Stimulated activated CD8-positive, alpha-beta memory T cell treated with anti-CD3 and anti-CD28 coated beads, Interleukin-4, amount 100 ng/mL, for 1 hour (primary cell): ENCODE measurements at places on chromosomes 2 and 18.
A peak's percentile ranks its signal among the peaks of the same experiment; 100 is the strongest.

- DNase-seq = no peak
These were observed 21.8 kb upstream of the RGPD4 start for GRCh38 chr2:107804608-107805498.

- DNase-seq = no peak
These were observed 154.7 kb downstream of the SOX11 start for GRCh38 chr2:5846881-5847280.

DNA sequence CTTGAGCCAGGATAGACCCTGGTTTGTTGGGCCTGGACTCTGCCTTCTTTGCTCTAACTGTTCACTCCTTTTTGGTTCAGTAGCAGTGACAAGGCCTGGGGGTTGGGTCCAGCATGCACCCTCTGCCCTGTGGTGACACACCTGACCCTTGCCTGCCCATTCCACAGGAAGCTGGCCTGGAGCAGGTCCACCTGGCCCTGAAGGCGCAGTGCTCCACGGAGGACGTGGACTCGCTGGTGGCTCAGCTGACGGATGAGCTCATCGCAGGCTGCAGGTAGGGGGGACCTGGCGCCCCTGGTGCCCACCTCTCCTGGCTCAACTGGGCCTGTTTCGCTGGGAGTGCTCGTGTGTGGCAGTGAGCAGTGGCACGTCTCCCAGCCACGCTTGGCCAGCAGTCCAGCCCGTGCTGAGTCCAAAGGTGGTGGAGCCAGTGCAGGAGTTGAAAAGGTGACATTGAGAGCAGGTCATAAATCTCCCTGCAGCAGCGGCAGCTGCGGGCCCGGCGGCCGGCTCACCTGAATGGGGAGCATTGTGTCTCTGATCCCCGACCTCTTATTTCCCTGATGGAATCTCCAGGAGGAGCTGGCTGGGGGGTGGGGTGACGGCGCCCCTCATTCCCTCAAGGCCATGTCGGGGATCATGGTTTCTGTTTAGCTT, 102.6 kb downstream of the DYSF start:
- DNase-seq = no peak

GRCh38 chr2:95721726-95722125, 129.9 kb downstream of the TRIM43 start:
- no peak for DNase-seq

GRCh38 chr2:134408386-134408785, 154.5 kb downstream of the MGAT5 start:
- DNase-seq = no peak

DNA sequence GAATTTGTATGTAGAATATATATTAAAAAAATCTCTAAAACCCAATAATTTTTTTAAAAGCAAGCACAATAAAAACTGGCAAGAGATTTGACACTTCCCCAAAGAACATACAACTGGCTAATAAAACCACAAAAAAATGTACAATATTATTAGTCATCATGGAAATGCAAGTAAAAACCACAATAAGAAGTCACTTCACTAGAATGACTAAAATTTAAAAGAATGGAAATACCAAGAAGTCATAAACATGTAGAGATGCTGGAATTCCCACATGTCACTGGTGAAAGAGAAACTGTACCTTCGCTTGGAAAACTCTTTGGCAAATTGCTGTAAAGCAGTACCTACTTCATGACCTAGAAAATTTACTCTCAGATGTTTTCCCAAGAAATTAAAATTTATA, 43.4 kb upstream of the KYNU start:
- no peak for DNase-seq

- no peak for DNase-seq
These were observed 190.5 kb downstream of the RND3 start for GRCh38 chr2:150296770-150297546.

GRCh38 chr2:120345608-120346007, 328 bp upstream of the INHBB start:
- no peak for DNase-seq

DNA sequence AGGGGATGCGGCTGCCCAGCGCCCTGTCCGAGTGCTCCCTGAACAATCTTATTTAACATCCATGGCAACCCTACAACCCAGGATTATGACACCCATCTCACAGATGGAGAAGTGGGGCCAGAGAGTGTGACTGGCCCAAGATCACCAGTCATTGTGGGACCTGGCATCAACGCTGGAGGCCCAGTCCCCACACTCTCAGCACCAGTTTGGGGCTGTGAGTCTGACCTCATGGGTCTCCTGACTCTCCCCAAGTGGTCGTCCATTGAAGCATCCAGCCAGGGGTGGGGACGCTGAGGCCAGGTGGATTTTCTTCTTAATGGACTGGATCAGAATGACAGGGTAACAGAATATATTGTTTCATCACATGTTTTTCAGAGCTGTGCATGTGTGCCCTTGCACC, 24.5 kb downstream of the MAL start:
- DNase-seq = no peak

- no peak for DNase-seq
These were observed 116.3 kb downstream of the DHRS9 start for GRCh38 chr2:169185711-169186110.

DNA sequence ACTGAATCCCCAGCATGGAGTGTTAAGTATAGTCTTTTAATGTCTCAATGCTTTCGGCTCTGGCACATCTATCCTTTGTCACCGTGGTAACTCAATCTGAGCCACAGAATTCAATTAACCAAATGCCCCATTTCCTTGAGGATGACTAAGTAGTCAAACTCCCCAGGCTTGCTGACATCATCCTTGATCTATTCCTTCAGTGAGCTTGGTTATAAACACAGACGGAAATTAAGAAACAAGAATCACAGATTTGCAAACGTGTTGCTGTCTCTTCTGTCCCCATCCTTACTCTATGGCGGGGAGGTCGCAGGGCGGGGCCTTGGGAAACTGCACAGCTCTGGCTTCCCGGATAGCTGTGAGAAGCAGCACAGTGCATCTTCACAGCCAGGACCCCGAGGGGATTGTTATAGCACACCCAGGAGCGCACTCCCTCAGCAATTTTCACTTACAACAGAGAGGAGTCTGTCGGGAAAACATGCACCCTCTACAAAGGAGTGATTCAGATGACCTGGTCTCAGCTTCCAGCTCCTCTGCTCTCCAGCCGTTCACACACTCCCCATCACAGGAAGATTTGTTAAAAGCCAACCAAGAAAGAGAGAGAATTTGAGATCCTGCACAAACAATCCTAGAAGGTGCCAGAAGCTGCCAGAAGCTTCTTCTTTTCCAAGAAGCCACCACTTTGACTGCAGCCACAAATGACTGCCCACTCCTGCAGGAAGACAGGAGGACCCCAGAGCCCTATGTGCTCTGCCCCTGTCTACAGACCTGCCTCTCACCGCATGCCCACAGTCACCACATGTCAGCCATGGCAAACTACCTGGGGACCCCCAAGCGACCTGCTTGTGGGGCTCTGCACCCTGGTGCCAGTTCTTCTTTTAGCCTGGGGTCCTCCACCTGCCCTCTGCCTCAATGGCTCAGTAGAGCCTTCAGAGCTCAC, 44.9 kb upstream of the YWHAQ start:
- no peak for DNase-seq

- peak; percentile 0 for DNase-seq
These were observed 378 bp downstream of the WDPCP start for GRCh38 chr2:63587814-63588384.

GRCh38 chr2:85846411-85846810, 42.4 kb downstream of the ST3GAL5 start:
- DNase-seq = no peak
